Neural progenitor cell (in vitro differentiated cells): ENCODE measurements at places on chromosomes 5 and 9.

GRCh38 chr9:90868555-90868954 lies 66.9 kb downstream of the SYK start:
- DNase-seq = no peak

GRCh38 chr9:124429530-124429867 lies 14.3 kb upstream of the PSMB7 start:
- no peak for DNase-seq

GRCh38 chr5:67680099-67680498 lies 483.5 kb upstream of the CD180 start:
- no peak for DNase-seq

DNA sequence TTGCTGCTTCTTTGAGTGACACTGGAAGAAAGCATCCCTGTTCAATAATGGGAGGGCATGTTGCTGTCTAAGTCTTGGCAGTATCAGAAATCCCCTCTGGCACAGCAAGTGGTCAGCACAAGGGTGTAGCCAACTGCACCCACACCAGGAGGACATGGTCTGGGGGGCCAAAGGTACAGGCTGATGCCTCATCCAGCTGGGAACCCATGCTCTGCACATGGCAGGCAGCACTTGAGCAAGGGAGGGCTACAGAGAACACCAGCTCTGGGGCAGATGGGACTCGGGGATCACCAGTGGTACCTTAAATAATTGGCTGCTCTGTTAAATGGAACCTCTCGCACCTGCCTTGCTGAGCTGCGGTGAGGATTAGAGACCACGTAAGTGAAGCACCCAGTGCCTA lies 265.2 kb downstream of the SYK start:
- no peak for DNase-seq

GRCh38 chr5:57675236-57675635 lies 192.6 kb upstream of the ACTBL2 start:
- no peak for DNase-seq

DNA sequence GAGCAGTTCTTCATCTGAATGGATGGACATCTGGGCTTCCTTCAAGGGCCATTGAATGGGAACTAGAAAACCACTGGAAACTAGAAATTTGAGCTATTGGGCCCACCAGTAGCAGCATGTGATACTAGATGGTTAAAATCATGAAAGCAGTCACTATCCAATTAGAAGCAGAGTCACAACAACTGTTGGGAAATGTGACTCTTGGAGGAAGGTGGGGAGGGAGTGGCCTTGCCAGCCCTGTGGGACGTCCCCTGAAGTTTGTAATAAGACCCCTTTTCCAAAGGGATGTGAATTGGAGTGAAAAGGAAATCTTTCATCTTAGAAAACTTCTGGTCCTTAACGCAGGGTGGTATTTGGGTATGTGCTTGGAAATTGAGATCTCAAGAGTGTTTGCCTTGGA lies 5.6 kb downstream of the RAB24 start:
- no peak for DNase-seq

GRCh38 chr9:13144166-13144775 lies 135.2 kb downstream of the MPDZ start:
- DNase-seq = no peak

DNA sequence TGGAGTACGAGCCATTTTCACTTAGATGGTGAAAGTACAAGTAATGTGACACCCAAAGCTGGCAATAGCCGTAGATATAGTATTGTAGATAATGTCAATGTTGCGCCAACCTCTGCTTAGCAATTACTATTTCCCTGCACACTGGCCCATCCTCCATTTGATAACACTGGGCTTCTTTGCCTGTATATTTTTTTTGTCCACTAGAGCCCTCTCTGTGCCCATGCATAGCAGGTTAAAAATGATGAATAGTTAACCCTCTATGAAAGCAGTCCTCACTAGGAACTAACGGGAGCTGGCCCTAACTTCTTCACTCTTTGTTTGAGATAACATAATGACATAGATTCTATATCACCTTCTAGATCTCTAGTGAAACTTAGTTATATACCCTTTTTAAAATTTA lies 416.8 kb downstream of the TUSC1 start:
- no peak for DNase-seq

DNA sequence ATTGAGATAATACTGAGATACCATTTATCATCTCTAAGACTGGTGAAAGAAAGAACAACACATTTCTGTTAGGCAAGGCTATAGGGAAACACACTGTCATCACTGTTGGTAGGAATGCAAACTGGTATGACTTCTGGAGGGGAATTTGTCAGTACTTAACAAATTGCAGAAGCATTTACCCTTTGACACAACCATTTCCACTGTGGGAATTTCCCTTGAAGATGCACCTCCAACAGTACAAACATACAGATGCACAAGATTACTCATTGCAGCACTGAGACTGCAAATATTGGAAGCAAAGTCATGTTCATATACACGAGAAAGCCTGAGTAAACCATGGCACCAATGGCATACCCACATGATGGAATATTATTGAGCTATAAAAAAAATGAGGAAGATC lies 17.6 kb downstream of the GM2A start:
- no peak for DNase-seq

GRCh38 chr5:33401482-33402390 lies 39.0 kb upstream of the TARS1 start:
- no peak for DNase-seq

GRCh38 chr5:159400476-159400875 lies 70.2 kb upstream of the IL12B start:
- no peak for DNase-seq

GRCh38 chr5:167402671-167403070 lies 888.8 kb upstream of the WWC1 start:
- DNase-seq = no peak

GRCh38 chr9:133945314-133945975 lies 46.7 kb downstream of the VAV2 start:
- DNase-seq = no peak

DNA sequence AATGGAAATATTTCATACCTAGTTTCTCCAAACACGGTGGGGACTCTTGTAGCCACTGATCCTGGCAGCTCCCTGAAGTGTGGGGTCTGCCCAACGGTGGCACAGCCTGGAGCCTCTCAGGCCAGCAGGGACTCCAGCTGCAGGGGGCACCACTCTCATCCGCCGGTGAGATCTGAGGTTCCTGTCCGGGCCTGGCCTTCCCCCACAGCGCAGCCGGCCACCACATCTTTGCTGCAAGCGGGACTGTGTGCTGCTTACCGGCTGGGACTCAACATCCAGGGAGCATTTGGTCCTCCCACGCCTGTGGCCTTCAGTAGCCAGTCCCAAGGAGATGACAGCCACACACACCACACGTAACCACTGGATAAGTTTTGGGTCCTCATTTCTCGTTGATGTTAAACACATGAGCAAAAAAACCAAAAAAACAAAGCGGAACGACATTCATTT lies 7.7 kb upstream of the NKX2-5 start:
- DNase-seq = peak; percentile 75

- DNase-seq = peak; percentile 51
These were observed 1.3 kb downstream of the CD72 start for GRCh38 chr9:35616681-35617459.

- no peak for DNase-seq
These were observed 27.1 kb downstream of the NKD2 start for GRCh38 chr5:1035421-1036405.

GRCh38 chr5:76332611-76333205 lies 70.4 kb upstream of the IQGAP2 start:
- no peak for DNase-seq

DNA sequence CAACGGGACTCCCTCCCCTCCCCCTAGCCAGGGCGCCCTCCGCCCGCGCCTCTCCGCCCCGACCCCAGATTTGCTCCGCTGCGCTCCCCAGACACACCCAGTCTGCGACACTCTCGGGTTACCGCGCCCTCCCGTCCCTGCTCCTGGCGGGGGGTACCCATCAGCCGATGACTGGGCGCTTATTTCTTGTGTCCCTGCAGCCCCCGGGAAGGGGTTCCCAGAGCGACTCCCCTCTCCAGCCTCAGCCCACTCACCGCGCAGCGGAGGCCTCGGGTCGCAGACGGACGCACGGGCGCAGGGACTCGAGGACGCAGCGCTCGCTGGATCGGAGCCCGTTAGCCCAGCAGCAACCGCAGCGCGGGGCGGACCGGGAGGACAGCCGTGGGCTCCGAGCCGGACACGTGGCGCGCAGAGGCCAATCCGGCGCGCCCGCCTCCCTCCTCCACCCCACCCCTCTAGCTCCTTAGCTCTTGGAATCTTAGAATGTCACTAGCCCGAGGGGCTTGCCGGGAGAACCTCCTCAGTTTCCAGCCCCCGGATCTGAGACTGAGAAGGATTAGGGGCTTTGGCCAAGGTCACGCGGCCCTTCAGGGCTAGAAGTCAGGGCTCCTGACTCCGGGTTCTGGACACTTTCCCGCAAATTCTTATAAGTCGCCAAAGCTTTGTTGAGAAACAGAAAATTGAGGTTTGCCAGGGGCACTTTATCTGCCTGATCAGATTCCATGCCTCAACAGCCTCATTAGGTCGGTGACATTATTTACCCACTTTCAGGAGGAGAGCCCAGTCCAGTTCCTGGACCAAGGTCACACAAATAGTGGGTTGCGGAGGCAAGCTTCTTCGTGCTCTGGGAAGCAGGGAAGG lies at the start of gene ANXA6:
ANXA6 (minus strand) TSS at position 354 of the 861 bp plus-strand sequence. CDS start 9,878 bp downstream, outside the sequence.
- DNase-seq = peak; percentile 93

DNA sequence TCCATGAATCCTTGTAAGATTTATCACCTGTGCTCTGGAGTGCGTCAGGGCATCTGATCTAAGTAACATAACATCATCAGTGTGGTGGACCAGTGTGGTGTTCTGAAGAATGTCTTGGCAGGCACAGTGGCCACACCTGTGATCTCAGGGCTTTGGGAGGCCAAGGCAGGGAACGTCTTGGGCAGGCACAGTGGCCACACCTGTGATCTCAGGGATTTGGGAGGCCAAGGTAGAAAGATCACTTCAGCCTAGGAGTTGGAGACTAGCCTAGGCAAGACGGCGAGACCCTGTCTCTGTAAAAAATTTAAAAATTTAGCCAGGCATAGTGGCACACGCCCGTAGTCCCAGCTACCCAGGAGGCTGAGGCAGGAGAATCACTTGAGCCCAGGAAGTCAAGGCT lies 185.5 kb downstream of the CACNA1B start:
- no peak for DNase-seq

DNA sequence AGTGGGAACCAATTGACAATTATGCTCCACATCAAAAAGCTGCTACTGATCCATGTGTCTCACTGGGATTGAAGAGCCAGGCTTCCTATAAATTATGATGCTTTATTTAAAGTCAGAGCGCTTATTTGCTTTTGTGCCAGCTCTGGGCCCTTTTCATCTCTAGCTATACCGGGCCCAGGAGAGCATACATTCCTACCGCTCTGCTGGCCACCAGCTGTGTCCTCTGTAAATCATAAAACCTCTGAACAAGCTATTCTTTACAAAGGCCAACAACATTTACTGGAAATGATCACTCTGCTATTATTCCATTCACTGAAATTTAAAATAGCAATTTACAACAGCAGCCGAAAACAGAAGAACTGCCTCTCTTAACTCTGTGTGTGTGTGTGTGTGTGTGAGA lies 86.6 kb downstream of the ZNF608 start:
- no peak for DNase-seq

DNA sequence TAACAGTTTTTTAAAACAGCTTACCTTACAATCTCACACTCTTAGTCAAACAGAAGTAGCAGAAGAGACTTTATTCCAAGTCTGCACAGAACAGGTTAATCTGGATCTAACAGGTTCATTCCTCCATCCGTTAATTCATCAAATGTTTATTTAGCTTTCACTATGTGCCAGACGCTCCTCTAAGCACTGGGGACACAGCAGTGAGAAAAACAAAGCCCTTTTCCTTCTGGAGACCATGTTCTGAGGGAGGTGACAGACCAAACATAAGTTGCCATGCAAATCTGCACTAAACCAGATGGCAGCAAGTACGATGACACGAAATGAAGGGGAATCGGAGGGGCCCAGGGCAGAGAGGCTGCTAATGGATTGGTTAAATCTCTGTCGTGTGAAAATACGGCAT lies 17.1 kb upstream of the GLIPR2 start:
- DNase-seq = no peak

DNA sequence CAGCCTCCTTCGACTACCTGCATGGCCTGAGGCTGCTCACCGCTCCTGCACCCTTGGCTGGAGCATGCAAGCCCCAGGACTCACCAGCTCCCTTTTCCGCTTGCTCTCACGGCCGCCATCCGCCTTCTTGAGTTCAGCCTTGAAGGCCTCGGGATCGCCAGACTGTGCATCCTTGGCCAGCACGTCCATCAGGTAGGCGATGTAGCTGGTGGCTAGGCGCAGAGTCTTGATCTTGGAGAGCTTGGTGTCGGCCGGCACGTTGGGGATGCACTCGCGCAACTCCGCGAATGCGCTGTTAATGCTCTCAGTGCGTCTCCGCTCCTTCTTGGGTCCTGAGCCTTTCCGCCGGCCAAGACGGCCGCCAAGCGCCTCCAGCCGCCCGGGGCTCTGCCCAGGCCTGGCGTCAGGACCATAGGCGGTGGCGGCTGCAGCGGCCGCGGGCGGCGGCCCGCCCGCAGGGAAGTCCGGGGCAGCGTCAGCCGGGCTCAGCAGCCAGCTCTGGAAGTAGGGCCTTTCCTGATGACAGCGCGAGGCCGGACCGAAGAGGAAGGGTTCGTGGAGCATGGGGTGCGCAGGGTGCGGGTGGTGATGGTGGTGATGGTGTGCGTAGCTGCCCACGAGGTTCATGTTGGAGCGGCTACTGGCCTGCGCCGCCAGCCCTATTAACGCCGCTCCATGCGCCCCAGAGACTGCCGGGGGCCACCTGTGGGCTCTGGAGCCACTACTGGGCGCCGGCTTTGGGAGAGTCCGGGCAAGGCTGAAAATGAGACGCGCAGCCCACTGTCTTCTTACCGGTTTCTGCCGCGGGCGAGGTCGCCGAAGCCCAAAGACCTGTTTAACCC lies 424 bp downstream of the HAND1 start:
- peak; percentile 77 for DNase-seq

GRCh38 chr5:33975852-33976251 lies 8.6 kb downstream of the SLC45A2 start:
- peak; percentile 17 for DNase-seq

GRCh38 chr9:117104206-117104605 lies 310.7 kb downstream of the ASTN2 start:
- no peak for DNase-seq

DNA sequence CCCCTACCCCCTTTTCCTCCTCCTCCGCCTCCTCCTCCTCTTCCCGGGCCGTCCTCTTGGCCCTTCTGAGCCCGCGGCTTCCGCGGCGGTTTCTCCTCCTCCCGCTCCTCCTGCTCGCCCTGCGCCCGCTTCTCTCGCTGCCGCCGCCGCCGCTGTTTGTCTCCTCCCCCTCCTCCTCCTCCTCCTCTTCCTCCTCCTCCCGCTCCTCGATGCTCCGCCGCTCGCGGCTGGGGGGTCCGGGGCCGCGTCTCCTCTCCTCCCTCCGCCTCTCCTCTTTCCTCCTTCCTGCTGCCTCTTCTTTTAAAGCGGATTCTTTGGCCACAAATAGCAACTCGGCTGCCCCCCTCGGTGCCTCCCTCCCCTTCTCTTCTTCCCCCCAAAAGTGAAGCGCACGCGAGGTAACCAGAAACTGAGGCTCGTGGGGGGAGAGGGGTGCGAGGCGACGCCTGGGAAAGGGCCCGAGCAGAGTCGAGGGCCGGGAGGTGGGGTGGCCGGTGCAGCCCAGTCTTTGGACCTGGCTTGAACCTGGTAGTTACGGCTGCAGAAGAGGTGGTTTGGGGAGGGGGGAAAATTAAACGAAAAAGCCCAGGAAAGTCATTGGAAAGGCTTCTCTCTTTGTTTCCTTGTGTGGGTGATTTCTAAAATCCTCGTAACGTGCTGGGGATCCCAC lies 1058.5 kb upstream of the DMAC1 start:
- DNase-seq = peak; percentile 89
